ENCODE measurements at places on chromosomes 13 and 19.

- no peak for DNase-seq
These were observed 7.2 kb downstream of the KRTDAP start for GRCh38 chr19:35483089-35483488.

DNA sequence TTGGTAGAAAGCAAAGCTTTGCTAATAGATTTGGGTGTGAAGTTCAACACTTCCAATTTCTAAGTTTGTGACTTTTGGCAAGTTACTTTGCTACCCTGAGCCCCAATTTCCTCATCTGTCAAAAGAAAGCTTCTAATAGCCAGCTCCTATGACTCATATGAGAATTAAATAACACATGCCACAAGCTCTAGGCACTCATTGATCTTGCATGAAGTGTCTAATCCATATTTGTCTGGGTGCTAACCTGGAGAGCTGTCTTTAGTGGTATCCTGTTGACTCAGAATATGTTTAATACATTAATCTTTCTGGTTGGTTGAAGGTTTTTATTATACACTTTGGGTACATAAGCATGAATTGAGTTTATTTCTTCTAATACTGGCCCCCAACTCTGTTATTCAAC is 188.8 kb downstream of the POSTN start:
- no peak for DNase-seq

DNA sequence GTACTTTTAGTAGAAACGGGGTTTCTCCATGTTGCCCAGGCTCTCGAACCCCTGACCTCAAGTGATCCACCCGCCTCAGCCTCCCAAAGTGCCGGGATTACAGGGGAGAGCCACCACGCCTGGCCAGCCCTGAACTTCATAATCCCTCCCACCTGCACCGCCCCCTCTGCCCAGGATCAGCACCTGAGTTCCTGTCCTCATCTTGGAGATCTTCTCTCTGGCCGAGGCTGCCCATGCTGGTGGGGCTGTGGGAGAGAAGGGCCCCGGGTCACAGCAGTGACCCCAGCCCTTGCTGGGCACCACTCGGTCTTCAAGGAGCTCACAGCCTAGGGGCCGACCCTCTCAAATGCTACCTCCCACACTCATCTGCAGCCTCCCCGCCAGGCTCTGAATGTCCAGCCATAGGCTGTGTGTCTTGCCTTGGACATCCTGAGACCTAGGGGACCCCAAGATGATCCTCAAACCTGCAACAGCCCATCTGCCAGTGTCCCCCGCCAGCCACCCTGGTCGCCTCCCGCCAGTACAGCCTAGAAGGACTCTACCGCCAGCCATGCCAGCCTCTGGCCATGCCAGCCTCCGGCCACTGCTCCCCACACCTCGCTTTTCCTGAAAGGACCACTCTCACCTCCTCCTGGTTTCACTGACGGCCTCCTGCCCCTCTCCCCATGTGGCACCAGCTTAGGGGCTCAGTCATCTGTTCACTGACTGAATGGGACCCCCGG is 1.5 kb downstream of the ATP8B3 start:
- no peak for DNase-seq

- peak; percentile 5 for DNase-seq
These were observed 442 bp downstream of the REXO1 start for GRCh38 chr19:1847684-1848398.

DNA sequence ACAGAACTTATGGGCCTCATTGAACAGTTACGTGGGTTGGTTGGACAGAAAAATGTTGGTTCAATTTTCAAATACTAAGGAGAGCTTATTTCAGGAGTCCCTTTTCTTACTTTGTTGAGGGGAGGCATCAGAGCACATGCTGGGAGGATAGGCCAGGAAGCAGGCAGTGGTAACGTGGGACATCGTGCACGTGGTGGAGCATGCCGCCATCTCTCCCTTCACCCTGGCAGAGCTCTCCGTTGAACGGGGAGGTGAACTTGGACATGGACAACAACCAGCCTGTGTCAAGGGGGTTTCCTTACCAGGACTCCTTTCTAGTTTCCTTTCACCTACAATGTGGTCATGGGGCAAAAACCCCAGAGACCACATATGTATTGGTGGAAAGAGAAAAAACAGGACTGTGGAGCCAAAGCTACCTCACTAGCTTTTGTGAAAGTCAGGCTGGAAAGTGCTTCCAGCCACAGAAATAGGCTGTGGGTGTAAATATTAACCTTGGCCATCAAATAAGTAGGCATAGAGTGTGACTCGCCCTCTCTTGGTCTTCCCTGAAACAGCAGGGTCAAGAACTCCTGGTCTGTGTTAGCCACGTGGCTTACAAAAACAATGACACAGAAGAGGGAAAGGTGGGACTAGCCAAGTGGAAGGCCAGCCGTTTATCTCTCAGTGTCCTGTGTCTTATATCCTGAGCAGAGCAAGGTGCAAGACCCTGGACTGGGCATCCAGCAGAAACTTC is 14.4 kb downstream of the MICOS13 start:
- DNase-seq: no peak

DNA sequence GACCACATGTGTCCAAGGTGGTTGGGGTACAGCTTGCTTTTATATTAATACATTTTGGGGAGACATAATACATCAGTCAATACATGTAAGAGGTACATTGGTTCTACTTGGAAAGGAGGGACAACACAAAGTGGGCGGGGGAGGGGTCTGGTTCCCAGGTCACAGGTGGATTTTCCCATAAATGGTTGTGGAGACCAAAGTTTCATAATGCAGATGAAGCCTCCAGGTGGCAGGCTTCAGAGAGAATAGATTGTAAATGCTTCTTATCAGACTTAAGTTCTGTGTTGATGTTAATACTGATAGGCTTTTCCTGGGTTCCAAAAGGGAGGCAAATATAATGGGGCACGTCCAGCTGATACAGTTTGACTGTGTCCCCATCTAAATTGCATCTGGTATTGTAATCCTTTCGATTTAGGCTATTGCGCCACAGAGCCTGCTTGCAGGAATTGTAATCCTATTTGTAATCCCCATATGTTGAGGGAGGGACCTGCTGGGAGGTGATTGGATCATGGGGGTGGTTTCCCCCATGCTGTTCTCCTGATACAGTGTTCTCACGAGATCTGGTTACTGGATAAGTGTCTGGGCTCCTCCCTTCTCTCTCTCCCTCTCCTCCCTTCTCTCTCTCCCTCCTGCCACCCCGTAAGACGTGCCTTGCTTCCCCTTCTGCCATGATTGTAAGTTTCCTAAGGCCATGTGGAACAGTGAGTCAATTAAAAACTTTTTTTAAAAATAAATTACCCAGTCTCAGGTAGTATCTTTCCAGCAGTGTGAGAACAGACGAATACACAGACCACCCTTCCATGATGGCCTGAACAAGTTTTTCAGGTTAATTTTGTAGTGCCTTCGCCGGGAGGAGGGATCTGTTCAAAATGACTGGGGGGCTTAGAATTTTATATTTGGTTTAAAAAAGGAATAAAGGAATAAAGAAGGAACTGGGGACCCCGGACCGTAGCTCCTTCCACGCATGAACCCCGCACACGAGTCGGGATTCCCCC is 44.9 kb downstream of the ZNF823 start:
- peak; percentile 27 for DNase-seq

DNA sequence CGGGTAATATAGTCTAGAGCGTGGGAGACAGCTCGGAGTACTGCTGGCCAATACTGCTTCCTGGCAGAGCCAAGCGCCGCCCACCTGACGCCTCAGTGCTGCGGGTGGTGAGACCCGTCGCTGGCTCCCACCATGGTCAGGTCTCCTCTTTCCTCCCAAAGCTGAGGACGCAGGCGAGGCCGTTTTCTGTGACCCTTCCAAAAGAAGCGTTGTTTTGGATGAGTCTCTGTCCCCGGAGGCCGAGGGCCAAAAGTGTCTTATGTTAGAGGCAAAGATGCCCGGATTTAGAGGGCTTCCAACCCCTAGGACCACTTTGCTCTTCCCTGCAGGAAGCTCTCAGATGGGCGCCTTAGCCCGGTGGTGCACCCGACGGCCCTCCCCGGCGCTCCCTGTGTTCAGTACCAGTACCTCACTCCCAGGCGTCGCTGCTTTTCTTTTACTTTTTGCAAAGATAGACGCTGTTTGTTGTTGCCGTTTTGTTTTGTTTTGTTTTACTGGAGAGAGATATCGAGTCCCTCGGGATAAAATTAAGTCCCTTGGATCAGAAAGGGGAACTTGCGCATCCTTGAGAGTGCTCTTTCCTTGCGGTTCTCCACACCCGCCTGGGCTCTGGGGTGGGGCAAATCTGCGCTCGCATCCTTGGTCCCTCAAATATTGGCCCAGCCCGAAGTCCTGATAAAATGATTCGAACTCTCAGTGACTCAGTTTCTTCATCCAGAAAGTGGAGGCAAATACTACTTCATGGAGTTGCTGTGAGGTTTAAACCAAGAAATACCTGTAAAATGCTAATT is 7.0 kb downstream of the PDX1 start:
- no peak for DNase-seq

GRCh38 chr13:73235385-73235784 is 176.6 kb downstream of the KLF5 start:
- DNase-seq: no peak
